ENCODE measurements at places on chromosomes 16 and 17.

DNA sequence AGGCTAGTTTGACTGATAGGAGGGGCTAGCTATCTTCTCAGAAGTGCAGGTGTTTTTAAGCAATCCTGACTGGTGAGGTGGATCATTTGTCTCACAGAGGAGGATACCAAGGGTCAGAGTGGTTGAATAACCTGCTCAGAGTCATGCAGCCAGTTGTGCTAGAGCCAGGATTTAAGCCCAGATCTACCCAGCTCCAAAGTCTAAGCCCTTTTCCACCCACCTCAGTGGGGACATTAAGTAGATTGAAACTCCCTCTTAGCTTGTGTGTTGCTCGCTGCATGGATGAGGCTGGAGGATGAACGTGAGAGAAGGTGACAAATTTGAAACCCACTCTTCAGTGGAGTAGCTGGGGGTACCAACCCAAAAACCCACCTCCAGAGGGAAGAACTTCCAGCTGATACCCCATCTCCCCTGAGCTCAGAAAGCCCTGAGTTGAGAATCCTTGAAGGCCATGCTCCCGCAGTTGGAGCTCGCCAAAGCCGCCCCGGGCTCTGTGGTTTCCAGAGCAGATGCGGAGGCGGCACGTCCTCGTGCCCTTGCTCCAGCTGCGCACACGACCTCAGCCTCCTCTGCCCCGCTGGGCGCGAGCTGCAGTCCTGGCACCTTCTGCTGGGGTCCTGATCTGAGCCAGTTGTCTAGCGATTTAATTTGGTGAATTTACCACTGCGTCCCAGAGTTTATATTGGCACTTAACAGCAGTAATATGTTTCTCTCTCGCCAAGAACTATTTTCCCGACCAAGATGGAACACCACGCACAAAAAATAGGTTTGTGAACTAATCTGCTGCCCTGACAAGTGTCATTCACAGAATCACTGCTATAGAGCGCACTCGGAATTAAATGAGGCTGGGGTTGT is 159.5 kb downstream of the CCDC182 start:
- DNase-seq: no peak

- no peak for DNase-seq
Observed at GRCh38 chr17:9671559-9671958, 26.2 kb downstream of the USP43 start.

GRCh38 chr17:67733449-67733848 is 15.7 kb downstream of the NOL11 start:
- DNase-seq: no peak

GRCh38 chr17:22217135-22217534 is 524.8 kb downstream of the KCNJ18 start:
- no peak for DNase-seq

DNA sequence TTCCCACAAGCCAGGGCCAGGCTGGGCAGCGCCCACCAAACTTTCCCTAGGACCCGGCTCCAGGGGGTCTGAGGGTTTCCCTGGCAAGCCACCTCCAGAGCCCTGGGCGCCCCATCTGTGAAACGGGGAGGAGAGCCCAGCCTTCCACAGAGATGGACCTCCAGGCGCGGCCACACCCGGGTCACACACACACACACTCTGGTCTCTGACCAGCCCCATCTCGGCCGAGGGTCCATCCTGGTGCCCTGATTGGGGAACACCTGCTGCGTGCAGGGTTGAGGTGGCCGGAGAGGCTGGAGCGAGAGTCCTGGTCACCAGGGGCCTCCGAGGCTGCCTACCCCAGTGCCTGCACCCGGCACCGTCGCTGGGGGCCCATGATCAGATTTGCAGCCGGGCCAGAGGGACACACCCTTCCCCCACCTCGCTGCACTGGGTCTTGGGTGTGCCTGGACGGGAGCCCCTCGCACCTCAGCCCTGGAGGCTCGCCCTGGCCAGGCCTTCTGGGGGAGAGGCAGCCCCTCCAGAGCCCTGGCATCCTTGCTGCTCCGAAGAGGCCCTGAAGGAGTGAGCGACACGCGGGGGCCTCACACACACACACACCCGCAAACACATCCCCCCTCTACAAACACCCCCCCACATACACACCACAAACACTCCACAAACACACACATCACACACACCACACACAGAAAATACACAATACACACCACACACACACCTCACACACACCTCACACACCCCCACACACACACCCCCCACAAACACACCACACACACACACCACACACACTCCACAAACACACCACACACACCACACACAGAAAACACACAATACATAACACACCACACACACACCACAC is 29.7 kb downstream of the SLC25A10 start:
- DNase-seq: no peak

DNA sequence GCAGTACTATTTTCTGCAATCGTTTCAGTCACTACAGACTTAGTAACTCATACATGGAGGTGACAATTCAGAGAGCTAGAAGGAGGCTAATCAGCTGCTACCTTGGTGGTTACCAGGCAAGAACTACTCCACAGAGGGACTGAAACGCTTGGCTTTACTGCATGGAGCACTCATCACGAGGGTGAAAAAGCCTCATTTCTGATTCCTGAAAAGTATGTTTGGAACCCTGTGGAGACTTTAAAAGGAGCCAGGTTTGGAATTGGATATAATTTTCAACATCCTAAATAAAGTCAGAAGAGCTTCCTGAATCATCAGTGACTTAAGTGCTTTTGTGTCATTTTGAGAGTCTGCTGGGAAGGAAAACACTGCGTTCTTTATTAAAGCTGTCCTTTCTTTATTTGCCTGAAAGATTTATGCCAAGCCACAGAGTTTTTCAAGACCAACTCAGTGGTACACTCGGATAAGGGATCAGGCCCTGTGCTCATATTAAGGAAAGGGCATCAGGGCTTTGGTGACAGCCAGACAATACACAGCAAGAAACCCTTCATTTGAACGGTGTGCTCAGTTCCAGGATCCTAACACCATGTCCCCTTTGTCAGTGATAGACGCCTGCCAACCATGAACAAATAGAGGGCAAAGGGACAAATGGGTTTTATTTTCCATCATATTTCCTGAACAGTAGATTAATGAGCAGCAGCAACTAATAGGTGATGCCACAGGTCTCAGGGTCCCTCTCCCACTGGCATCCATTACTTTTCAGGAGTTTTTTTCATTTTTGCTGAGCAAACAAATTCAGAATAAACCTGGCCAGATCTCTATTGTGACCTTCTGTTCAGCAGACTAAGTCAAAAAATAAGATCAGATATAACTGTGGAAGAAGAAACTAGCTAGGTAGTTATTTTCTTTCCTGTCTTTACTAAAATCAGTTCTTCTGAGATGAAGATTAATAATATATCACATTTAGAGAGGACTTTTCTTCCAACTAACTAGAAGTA is 80.5 kb upstream of the CLEC18B start:
- DNase-seq: no peak

DNA sequence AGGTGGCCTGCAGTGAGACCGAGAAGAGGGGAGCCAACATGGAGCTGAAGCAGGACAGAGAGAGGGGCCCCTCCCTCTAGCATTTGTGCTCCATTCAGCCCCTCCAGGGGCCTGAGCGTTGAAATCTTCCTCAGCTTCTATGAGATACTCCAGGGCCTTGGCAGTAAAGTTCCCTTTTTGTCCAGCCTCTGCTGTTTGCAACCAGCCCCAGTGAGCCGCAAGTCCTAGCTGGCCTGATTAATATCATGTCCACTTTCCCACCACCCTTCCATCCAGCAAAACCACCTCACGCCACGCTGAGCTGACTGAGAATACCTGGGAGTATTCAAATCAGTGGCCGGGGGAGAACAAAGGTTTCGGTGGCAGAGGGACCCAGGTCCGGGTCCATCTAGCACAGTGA is 11.7 kb upstream of the RPH3AL start:
- DNase-seq: no peak

DNA sequence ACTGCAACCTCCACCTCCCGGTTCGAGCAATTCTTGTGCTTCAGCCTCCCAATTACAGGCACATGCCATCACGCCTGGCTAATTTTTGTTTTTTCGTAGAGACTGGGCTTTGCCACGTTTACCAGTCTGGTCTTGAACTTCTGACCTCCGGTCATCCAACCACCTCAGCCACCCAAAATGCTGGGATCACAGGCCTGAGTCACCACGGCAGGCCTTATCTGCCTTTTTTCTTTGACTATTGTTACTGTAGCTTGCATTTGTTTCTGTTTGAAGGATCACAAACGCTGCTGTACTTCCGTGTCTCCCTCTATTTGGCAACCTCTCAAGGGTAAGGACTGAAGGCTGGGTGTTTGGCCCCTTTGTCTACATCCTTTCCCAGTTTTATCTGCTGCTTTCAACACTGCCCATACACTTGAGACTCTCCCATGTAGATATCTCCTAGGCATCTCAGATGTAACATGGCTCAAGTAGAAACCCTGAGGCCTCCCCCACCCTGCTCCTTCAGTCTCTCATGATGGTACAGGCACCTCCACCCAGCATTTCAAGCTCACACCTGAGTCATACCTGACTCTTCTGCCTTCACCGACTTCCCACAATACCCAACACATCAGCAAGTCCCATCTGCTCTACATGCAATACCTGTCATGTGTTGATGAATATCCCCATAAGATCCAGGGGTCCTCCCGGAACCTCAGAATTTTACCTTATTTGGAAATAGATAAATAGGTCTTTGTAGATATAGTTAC is 219.0 kb downstream of the CPPED1 start:
- no peak for DNase-seq

- DNase-seq: no peak
Observed at GRCh38 chr17:60361889-60362288, 30.0 kb downstream of the USP32 start.

DNA sequence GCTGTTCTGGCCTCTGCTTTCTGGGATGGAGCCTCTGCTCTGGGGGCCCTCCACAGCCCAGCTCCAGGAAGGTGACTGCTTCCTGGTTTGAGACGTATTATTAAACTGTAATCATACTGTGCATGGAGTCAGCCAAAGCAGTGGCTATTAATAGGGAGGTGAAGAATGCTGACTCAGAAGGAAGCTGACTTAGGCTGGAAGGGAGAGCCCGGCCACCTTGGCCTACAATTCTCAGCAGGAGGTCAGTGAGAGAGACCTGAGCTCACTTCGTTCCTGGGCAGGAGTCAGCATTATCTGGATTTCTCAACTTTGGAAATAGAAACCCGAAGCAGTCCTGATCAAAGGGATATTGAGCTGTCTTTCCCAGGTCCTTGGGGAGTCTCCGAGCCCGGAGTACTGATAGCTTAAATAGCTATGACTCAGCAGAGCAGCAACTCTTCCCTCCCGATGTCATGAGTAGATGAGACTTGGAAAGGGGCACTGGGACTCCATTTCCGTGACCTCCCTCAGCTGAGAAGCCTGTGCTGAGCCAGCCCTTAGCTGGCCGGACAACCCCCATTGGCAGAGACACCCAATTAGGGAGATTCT is 91.8 kb downstream of the YPEL2 start:
- no peak for DNase-seq

DNA sequence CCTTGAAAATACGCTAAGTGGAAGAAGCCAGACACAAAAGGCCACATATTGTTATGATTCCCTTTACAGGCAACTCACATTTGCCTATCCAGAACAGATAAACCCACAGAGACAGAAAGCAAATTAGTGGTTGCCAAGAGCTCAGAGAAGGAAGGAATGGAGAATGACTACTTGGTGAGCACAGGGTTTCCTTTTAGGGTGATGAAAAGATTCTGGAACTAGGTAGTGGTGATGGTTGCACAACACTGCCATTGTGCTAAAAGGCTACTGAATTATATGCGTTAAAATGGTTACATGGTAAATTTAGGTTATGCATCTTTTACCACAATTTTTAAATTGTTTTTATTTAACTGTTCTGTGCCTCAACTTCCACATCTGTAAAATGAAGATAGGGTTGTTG is 4.4 kb downstream of the COPRS start:
- no peak for DNase-seq

DNA sequence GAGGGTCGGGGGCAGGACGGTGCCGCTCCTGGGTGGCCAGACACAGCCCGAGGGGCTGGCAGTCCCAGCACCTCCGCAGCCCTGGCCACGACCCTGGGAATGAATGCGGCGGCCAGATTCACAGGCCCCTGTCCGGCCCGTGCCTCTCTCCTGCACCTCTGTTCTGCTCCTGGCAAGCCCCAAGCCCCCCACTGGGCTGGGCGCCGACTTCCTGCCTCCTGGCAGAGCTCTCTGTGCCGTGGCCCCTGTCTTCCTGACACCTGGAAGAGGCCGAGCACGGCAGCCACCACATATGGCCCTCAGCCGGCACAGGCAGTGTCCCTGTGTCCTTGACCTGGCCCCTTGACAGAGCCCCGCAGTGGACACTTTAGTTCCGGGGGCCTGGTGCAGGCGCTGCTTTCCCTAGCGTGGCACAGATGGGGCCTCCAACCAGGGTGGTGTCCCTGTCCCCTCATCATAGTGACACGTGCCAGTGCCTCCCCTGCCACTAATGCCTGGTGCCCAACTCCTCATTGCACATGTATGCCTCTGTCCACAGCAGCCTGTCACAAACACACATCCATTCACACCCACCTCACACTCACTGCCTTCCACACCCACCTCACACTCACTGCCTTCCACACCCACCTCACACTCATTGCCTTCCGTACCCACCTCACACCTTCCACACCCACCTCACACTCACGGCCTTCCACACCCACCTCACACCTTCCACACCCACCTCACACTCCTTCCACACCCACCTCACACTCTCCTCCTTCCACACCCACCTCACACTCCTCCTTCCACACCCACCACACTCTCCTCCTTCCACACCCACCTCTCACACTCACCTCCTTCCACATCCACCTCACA is 110.6 kb upstream of the PLCG2 start:
- no peak for DNase-seq

DNA sequence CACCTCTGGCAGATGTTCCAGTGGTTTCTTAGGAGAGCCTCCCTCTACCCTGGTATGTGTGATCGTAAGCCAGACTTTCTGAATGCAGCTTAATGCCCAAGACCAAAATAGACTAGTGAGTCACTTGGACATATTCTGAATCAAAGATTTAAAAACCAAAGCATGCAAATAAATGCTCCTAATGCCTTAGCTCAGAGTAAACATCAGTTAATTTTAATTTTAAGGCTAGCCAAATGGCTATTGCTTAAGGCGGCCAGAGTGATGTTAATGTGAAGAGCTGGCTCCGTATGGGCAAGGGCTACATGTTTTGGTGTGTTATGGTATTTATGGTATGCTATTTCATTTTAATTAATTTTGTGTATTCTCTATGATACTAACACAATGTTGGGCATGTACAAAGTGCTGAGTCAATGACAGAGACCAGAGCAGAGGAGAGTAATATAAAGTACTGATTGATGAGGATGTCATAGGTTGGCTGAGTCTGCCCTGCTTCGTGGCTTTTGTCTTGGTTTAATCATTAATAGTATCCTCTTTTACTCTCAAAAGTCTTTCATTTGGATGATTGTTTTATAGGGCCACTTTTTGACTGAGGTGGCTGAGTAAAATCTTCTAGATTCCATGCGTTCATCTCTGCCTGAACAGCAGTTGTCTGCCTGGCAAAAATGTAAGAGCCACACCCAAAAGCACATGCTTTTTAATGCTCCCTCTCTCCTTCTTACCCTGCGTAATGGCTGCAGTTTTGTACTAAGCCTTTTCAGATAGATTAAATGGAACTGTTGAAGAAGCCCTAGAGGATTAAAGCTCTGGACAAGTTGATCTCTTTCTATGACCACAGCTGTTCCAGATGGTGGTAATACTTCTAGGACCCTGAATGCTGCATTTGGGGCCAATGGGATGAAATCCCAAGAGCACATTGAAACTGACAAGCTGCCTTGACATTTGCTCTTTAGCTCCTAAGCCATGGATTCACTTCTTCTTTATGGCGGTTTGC is 59.6 kb downstream of the MAP2K6 start:
- DNase-seq: no peak
